ENCODE measurements at places on chromosomes 7 and 10.
A peak's percentile ranks its signal among the peaks of the same experiment; 100 is the strongest.

- DNase-seq = no peak
Observed at GRCh38 chr7:148503900-148504487, 86.6 kb upstream of the C7orf33 start.

GRCh38 chr7:92653136-92653535 lies 62.9 kb upstream of the FAM133B start:
- DNase-seq = no peak

- DNase-seq = no peak
Observed at GRCh38 chr10:110200503-110200902, 6.9 kb upstream of the MXI1 start.

DNA sequence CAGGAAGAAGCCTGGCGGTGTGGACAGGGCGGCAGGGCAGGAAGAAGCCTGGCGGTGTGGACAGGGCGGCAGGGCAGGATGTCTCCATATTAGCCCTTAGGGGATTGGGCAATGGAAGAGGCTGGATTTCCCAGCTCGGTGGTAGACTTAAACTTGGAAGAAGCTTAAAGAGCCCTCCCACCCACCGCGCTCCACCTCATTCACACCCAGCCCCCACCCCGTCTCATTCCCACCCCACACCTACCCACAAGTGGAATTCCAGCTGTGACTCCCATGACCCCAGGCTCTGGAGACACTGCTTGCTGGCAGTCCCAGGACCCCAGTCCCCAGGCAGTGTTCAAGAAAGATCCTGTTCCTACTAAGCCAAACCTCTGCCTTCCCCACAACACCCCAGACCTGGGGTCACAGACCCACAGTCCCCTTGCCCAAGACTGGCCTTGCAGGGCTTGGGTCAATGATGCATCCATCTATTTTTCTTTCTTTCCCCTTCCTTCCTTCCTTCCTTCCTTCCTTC lies 34.0 kb downstream of the SPDYE6 start:
- no peak for DNase-seq

GRCh38 chr10:59376846-59377245 lies 14.5 kb upstream of the FAM13C start:
- DNase-seq = no peak

GRCh38 chr10:95628786-95629185 lies 27.7 kb downstream of the ALDH18A1 start:
- DNase-seq = no peak

GRCh38 chr7:113120647-113121046 lies 2.3 kb upstream of the SMIM30 start:
- DNase-seq = no peak

GRCh38 chr7:80740778-80741545 lies 102.5 kb downstream of the CD36 start:
- no peak for DNase-seq

DNA sequence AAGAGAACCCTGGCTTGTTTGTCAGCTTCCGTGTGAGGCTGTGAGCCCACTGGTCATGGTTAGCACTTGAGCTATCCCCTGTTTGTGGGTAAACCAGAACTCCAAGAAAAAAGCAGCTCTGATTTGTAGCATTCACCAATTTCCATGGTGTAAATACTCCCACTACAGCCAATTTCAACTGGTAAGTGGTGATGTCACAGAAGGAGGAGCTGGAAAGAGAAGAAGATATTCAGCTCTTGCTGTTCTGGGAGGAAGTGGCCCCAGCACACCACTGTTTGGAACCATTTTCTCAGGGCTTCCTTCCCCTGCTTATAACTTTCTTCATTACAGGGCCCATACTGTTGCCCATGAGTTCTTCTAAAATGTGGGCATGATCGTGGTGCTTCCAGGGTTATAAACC lies 500.1 kb upstream of the ZMIZ1 start:
- DNase-seq = no peak

DNA sequence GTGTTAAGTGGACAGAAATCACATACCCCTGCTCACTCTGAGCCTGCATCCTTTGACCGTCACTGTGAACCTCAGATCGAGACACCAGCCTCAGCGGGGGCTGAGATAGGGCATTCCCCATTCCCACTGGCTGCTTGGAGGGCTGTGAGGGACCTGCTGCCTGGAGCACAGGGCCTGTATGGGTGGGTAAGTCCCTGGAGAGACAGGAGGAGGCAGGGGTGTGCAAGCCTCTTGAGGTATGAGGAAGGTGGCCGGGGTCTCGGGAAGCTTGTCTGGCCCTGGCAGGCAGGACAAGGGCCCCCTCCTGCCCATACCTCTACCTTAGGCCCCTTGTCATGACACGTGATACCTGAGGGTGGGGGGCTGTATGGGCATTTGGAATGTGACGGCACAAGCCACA lies 187.4 kb downstream of the MGMT start:
- no peak for DNase-seq

DNA sequence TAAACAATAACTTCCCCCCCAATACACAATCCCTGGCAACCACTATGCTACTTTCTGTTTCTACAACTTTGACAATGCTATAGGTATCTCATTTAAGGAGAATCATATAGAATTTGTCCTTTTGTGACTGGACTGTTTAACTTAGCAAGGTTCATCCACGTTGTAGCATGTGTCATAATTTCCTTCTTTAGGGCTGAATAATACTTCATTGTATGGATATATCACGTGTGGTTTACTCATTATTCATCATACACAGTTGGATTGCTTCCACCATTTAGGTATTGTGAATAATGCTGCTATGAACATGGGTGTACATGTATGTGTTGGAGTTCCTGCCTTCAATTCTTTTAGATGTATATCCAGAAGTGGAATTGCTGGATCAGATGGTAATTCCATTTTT lies 111.0 kb downstream of the LMBR1 start:
- no peak for DNase-seq

DNA sequence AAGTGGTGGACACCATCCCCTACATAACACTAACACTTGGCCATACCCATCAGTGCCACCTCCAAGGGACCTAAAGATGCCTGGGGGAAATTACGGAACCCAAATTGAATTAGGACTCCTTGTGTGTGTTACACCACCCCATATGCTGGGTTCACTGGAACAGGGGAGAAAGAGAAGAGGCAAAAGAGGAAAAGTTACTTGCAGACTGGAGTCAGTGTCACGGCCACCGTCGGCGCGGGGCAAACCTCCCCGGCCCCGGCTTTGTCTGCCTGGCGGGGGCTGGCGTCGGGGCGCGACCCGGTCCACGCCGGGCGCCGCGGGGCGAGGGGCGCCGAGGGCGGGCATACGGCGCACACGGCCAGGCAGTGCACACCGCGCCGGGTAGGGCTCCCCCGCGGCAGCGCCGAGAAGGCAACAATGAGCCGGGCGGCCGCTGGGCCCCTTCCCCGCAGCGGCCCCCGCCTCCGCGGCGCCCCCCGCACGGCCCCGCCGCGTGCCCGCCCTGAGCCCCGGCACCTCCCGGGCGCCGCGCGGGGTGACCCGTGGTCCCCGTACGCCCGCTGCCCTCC lies 171.1 kb downstream of the FAM107B start:
- peak; percentile 58 for DNase-seq

DNA sequence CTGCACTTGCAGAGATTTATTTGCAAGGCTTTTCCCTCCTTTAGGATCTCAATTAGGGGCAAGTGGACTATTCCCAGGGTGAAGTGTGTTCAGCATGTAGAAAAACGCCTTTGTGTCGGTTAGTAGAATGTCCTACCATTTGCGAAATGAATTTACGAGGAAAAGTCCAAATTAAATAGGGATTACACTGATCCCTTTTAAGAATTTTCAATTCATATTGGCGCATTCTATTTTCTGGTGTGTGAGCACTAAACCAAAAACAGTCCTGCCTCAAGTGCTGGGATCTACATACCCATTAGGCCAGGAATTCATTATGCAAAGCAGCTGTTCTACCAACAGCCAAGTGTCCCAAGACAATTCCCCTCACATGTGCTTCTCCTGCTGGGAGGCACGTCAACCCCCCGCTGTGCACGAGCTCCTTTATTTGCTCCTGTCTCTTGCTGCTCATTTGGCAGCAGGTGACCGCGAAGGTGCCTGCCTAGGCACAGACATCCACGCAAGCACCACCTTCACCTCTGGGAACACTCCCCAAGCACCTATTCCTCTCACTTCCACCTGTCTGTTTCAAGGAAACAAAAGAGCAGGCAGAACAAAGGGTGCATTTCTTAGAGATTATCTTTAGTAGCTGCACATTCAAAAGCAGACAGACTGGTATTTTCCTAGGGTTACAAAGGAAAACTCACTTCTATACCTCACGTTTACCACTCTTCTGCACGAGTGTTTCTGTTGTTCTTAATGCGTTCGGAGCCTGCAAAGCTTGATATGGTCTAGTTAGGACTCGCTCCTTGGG lies 134.6 kb upstream of the FGFR2 start:
- DNase-seq = no peak

GRCh38 chr10:120735773-120736371 lies 115.3 kb upstream of the WDR11 start:
- no peak for DNase-seq

DNA sequence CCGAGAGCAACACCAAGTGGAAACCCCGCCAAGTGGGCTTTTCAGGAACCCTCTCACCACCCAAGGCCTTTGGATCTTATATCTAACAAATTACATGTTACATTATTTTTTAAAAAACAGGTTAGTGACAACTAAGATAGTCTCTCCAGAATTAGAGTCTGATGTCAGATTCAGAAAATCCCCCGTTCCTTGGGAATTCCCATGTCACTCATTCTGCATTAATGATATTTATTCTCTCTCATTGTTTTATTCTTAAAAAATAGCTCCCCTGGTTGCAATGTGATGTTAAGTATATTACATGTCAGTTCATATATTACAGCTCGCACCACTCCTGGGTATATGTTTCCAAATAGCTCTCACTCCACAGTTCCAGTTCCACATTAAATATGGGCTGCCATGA lies 81.8 kb downstream of the WNT2 start:
- DNase-seq = no peak

DNA sequence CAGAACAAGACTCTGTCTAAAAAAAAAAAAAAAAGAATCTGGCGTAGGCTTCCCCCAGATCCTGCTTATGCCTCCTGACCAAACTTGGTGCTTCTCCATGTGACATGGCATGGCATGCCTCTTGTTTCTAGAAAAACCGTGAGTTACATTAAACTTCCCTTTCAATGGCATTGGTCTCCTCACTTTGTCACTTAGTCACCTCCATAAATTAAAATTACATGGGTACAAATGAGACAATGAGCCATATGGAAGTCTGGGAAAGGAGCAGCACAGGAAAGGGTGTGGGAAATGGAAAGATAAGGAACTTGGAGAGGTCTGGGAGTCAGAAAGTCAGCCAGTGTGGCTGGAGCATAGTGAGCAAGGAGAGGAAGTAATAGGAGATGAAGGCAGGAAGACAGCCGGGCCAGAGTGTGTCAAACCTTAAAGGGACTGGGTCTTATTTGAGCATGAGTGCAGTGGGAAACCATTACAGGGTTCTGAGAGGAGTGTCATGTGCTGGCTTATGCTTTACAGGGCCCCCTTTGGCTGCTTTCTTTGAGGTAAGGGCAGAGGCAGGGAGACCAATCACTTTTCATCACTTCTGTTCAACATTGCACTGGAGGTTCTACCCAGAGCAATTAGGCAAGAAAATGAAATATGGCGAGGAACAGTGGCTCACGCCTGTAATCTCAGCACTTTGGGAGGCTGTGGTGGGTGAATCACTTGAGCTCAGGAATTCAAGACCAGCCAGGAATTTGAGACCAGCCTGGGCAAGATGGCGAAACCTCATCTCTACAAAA lies 21.3 kb upstream of the ZMIZ2 start:
- no peak for DNase-seq

DNA sequence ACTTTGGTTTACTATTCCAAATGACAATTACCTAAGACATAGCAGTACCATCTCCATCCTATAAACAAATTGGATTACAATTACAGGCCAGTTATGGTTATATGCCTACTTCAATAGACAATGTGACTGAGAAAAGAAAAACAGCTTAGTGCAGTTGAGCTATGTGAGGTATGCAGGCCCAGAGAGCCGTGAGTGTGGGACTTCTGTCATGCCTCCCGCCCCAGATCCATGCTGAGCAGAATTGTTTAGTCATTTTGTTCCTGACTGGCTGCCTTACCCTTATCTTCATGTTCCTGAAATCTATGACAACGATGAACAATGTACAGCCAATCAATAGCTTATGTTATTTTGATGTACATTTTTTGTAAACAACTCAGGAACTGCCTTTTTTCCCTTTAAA lies 21.7 kb downstream of the LARP4B start:
- DNase-seq = no peak

DNA sequence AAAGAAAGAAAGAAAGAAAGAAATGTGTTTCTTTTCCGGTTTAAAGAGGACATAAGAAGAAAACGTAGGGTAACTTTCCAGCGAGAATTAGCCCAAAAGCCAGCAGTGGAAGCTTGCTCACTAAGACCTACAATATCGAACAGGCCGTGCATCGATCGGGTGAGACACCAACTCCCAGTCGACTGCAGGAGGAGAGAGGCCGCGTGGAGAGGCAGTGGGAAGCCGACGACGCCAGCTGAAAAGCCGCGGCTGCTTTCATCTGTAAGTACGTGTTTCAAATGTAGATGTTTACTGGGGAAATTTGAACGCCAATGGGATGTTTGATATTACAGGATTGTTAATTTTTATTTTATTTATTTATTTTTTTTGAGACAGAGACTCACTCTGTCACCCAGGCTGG lies 28.6 kb upstream of the GIMAP8 start:
- no peak for DNase-seq

GRCh38 chr7:120723465-120724385 lies 134.2 kb downstream of the TSPAN12 start:
- no peak for DNase-seq

- DNase-seq = no peak
Observed at GRCh38 chr10:111128331-111129180, 51.7 kb downstream of the ADRA2A start.

GRCh38 chr7:151660141-151660540 lies 140.4 kb upstream of the RHEB start:
- DNase-seq = no peak

- no peak for DNase-seq
Observed at GRCh38 chr7:26538689-26539088, 247.0 kb downstream of the SNX10 start.

- DNase-seq = peak; percentile 66
Observed at GRCh38 chr7:18086165-18087025, 58.7 kb upstream of the PRPS1L1 start.

DNA sequence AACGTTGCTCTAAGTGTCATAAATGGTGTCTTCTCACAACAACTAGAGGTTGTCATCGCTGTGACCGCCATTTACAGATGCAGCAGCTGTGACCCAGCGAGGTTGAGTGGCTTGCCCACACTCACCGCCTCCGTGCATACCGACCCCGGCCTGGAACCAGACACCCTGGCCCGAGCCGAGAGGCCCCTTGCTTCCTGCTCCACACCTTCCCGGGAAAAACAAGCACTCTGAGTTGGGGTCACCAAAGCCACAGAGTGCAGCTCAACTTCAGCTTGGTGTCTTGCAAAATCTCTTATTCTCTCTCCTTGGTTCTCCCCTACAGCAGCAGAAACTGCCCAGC lies 115.7 kb upstream of the PPP2R2D start:
- no peak for DNase-seq

GRCh38 chr7:22357311-22358175 lies 589 bp upstream of the RAPGEF5 start:
- DNase-seq = no peak

- no peak for DNase-seq
Observed at GRCh38 chr7:106749165-106749564, 88.2 kb upstream of the CCDC71L start.

GRCh38 chr10:53579773-53580172 lies 807.2 kb upstream of the MBL2 start:
- no peak for DNase-seq

Measured in aorta (tissue), 5 donors.